ENCODE measurements at places on chromosomes 6 and 20.

DNA sequence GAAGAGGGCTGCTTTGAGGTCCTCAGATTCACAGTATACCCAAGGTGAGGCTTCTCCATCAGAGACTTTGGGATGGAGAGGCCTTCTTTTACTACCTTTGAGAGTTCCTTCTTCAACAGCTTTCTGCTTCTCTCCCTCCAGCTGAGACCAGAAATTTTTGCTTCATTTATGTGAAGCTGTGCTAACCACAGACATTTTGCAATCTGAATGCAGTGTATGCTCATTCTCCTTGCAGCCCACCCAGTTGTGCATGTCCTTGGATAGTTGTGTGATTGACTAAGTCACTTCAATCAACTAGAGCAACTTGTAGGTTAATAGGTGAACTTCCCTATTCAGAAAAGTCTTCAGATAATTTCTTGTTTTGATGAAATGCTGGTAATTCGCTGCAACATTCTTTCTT is 20.1 kb downstream of the DCBLD1 start:
- DNase-seq = no peak

GRCh38 chr6:53484476-53485280 is 60.2 kb downstream of the GCLC start:
- peak; percentile 75 for DNase-seq

GRCh38 chr6:111566873-111567517 is 38.7 kb downstream of the TRAF3IP2 start:
- no peak for DNase-seq

- no peak for DNase-seq
These were observed 42.1 kb upstream of the MDFI start for GRCh38 chr6:41596096-41596685.

DNA sequence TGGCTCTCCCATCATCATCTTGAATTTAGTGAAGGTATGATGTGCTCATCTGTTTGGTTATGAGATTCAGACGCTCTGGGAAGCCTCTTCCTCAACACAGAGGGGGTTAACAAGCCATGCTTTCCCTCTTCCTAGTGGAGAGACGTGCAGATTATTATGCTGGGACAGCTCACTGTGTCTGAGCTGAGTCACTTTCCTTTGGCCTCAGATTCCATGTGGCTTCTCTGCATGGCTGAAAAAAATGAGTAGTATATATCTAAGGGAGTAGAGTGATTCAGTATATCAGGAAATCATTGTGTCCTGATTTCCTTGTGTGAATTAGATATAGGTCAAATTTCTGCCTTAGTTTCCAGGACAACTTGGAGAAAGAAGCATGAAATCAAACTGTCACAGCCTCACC is 52.6 kb downstream of the FIG4 start:
- DNase-seq = no peak

DNA sequence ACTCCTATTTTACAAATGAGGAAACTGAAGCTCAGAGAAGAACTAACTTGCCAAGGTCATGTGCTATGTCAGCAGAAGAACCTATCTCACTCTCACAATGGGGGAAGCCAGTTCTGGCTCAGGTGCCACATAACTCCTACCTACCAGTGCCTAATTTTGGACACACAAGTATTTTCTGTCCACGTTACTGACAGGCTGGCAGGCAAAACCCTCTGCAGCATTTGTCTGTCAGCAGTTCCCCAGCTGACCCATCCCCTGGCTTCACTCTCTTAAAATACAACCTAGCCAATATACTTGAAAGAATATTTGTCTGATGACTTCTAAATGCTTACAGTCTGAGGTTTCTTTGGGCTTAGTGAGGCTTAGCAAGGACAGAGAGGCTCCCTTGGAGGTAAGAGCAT is 15.5 kb downstream of the GSS start:
- DNase-seq = no peak

GRCh38 chr20:61631751-61632150 is 379.7 kb downstream of the CDH4 start:
- no peak for DNase-seq

DNA sequence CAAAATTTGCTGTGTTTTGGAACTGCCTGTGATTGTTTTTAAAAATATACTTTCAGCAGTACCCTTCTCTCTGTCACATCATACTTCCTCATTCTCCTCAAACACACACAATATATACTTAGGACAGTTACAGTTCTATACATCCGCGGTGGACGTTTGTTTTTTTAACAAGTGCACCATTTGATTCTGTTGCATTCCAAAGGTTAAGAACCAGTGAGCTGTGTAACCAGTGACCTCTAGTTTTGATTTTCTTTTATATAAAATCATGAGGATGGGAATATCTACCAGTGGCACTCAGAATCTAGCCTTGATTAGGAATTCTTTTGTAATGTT is 152.8 kb downstream of the CARMIL1 start:
- DNase-seq = no peak

DNA sequence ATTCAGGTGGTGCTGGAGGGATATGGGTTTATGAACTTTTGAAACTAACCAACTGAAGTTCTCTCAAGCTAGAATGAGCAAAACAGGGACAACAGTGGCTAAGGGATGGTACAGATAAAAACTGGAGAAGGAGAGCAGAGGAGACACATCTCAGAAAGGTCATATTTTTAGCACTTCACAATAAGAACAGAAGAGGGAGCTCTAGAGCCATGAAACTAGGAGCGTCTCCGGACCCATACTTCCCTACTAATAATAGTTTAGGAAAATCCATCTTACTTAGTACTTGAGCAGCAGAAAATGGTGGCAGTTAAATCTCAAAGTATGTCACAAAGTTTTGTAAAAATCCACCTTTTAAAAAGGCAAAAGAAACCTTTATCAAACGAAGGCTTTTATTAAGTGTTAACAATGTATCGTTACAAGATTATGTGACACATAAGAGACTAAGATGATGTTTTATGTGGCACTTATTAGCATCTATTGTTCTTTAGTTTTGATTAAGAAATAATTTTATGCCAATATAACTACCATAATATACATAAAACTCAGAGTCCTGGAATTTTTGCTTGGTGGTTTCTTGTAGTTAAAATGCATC is 278.6 kb downstream of the TBC1D32 start:
- no peak for DNase-seq

DNA sequence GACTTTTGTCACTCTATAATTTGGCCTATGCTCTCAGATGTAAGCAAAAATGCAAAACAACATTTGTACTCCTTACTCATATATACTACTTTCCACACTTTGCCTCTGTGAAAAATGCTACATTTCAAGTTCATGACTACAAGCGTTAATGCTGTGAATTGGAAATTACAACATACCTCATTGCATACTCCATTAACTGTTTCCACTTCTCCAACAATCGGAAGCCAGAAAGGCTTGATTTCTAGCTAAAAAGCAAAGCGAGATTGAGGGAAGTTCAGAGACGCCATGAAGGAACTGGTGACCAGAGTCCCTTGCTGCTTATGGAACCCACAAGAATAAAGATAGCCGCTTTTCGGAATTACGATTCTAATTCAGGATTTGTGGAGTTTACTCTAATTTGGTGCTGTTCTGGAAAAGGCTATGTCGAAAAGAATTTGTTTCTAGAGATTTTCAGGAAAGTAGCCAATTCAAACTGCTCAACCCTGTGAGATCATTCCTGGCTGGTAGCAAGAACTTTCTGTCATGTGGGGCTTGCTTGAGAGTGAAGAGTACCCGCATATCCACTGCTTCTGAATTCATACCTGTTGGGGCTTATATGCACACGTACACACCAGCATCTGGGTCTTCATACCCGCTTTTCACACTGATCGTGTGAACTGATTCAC is 98.0 kb upstream of the CITED2 start:
- DNase-seq = no peak

DNA sequence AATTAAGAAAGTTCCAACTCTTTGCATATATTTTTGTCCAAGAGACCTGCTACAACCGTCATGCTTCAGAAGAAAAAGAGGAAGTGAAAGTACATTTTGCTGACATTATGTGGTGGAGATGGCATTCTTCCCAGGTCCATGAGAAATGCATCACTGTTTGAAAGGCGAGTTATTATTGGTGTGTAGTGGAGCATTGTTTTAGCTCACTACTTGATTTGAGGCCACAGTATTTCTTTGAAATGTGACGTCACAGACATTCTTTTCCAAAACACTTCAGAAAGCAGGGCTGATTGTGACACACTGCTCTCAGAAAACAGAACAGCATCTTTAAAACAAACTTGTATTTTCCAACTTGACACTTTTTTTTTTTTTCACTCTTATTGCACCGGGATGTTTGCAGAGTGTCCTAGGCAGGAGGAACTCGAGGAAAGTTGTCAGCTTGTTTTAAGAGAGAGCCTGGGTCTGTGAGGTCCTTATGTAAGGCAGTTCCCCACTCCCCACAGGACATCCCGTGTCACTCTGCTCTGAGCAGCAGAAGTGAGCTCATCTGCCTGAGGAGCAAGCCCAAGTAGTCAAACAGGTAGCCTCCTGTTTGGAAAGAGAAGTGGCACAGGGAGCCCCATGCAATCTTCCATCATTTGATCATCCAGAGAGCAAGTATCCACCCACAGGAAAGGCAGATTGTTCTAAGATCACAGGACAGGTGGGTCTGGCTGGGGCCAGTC is 1.1 kb downstream of the SPTLC3 start:
- DNase-seq = no peak

DNA sequence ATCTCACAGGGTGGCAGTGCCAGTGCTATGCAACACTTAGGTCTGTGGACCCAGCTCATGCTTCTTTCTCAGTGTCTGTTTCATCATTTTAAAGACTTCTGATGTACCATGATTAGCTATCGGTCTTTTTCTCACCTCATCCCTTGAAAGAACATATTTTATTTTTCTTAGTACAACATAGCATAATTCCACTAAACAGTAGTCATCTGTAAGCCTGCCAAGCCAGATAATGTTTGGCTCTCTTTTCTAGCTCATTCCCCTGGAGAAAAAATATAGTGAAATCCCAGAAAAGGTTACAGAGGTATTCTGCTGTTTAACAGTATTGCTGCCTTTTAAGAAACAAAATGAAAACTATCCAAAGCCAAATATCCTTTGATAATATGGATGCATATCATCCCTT is 177.0 kb upstream of the MMS22L start:
- no peak for DNase-seq

DNA sequence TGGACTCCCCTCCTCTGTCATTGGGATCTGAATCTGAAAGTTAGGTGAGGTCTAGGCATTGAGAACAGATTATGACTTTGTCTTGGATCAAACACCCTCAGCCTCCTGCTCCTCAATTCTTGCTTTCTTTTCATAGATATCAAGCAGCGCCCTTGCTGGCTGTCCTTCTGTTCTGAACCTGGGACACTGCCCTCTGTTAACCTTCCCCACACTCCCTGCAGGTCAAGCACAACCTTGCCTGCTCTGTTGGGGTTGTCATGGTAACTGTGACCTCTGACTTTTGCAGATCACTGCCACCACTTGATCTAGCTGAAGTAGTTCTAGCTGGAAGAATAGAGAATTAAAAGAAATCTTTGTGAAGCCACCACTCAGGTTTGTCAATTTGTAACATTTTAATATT is 16.4 kb upstream of the MICA start:
- no peak for DNase-seq

- DNase-seq = no peak
These were observed 155.2 kb downstream of the NFATC2 start for GRCh38 chr20:51387125-51387875.

DNA sequence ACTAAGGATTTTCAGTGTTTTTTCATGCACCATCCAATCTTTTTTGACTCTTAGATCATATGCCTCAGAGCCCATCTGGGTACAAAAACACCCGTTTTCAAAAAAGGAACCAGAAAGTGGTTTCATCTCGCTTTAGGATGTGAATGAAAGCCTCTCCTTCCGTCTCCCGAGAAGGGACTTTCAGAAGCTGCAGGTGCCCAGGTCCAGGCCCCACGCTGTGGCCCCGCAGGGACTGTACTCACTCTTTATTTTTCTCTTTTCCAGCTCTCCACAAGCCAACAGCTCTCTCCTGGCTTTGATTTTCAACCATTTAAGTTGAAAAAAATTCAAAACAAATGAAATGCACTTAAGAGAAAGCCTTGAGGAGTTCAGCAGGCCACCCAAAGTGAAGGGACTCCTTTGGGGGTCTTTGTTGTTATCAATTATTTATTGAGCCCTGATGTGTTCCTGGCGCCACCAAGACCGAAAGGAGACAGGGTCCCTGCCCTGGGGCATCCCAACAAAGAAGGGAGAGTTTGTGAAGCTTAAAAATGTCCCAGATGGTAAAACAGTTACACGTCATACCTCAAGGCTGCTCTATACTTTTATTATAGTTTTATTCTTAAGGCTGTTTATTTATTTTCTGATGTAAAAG is 467.3 kb downstream of the PREX1 start:
- no peak for DNase-seq

DNA sequence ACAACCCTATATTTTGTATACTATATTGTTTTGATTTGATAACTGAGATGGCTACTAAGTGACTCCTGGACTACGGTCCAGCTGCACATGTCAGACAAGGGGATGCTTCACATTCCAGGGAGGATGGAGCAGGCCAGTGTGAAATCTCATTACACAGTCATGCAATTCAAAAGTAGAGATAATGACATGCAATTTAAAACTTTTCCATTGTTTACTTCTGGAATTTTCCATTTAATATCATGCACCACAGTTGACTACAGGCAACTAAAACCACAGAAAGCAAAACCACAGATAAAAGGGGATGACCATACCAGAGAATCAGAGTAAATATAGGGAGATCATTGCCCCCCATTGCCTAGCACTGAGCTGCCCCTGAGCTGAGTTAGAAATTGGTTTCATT is 366.4 kb downstream of the BTBD9 start:
- no peak for DNase-seq

DNA sequence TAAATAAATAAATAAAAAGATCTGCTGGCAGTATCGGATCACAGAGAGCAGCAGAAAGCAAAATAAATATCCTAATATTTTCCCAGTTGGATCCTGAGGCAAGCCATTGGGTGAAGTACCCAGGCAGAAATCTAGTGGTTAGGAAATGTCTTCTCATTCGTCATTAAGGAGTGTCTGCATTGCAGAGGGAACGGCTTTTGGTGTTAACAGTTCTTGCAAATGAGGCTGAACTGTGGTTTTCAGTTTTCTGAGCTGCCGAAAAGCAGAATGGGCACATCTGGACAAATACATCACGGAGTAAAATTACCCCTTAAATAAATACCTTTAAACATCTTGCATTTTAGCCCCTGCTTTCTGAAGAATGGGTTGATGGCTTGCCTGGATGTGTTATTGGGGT is 82.3 kb upstream of the MPC1 start:
- no peak for DNase-seq

GRCh38 chr6:149897015-149897697 is 757 bp downstream of the RAET1E start:
- DNase-seq = no peak

- DNase-seq = no peak
These were observed 134.0 kb upstream of the SNX9 start for GRCh38 chr6:157688960-157689599.

DNA sequence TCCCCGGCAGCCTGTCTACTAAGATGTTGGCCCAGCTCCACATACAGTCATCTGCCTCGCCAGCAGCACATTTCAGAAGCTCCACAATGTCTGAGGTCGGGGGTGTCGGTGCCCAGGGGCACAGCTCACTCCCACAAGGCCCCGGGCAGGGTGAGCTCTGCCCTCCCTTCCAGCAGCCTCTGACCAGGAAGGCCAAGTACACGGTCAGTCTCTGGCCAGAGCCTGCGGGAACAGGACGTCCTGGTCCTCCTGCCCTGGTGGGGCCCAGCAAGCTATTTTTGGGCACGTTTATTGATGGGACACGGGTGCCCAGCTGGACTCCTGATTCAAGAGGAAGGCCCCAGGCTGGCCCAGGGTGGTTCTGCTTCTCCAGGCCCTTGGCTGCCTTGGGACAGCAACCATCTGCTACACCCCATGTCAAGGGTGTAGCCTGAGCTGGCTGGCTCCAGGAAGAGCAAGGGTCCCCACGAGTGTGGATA is 114.9 kb upstream of the PTPN1 start:
- no peak for DNase-seq
